ENCODE measurements at places on chromosomes 2 and 18.

DNA sequence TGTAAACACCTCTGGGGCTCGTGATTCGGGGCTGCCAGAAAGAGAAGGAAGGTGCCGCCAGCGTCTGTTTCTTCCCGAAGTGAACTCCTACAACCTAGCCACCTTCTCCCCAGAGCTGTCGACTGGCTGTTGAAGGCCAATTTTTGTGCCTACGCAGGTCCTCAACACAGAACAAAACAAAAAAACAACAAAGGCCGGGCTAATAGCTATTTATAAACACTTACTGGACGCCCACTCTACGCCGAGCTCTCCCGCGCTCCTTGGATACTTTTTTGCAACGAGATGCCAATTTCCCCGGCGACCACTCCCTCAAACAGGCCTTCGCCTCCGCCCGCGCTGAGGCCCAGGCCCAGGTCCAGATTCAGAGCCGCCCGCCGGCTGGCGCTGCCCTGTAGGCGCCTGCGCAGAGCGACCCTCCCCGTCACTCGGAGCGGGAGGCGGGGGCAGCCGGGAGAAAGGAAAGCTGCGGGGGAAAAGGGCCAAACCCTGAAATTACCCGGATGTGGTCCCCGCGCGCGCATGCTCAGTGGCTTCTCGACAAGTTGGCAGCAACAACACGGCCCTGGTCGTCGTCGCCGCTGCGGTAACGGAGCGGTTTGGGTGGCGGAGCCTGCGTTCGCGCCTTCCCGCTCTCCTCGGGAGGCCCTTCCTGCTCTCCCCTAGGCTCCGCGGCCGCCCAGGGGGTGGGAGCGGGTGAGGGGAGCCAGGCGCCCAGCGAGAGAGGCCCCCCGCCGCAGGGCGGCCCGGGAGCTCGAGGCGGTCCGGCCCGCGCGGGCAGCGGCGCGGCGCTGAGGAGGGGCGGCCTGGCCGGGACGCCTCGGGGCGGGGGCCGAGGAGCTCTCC is at the start of gene SMAD4:
SMAD4 (plus strand) TSS at position 520 of the 843 bp plus-strand sequence. CDS start 16,834 bp downstream, outside the sequence.
- peak; percentile 91 for DNase-seq

GRCh38 chr2:111669928-111670695 is 213.9 kb downstream of the ANAPC1 start:
- no peak for DNase-seq

- peak; percentile 10 for DNase-seq
Observed at GRCh38 chr2:241859017-241859435, 332 bp upstream of the PDCD1 start.

DNA sequence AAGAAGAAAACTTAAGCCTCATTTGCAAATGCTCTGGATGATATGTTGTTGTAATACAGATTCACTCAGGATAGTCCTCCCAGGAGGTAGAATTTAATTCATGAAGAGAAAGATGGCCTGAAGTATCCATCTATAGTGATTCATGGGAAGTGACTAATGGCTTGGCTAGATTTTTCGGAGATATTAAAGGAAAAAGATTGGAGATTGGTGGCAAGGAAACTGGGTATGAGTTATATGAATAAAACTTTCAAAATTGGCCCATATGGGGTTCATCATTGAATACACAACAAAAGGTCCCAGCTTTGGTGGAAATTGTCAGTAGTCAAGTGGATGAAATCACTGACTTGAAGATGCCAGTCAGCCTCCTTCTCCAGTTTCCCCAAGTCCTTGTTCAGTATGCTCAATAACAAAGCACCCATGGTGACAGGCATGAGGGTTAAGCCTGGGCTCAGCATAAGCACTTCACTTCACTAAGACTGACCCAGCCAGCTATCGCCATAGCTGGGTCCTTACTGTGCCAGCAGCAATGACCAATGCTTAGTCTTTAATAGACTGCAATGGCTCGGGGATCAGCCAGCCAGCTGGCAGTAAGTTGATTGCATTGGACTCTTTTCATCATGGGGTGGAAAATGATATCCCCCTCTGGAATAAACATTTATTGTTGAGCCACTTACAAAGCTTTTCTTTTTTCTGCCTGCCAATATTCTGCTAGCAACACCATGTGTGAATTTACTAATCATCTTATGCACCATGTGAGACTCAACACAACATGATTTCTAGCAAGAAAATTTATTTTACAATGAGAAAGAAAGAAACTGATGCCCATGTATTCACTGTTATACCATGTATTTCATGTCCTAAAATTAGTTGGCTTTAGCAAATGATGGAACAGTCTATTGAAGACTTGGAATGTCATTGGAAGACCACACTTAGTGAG is 176.6 kb upstream of the TACR1 start:
- DNase-seq, result no peak

- DNase-seq, result no peak
Observed at GRCh38 chr2:110638952-110639695, 38.7 kb downstream of the BUB1 start.

DNA sequence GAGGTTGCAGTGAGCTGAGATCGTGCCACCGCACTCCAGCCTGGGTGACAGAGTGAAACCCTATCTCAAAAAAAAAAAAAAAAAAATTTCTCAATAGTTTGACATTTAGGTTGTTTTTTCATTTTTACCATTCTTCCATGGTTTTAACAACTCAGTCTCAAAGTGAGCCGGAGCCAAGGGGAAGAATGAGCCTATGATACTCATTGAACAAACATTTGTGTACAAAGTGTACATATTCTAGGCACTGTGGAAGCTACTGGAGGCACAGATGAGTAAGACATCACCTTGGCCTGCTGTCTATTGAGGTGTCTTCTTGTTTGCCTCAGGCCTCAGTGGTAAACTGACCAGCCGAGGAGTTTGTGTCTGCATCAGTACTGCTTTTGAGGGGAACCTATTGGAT is 21.9 kb downstream of the CENPO start:
- no peak for DNase-seq

- peak; percentile 27 for DNase-seq
Observed at GRCh38 chr2:112482309-112483041, 519 bp downstream of the TTL start.

DNA sequence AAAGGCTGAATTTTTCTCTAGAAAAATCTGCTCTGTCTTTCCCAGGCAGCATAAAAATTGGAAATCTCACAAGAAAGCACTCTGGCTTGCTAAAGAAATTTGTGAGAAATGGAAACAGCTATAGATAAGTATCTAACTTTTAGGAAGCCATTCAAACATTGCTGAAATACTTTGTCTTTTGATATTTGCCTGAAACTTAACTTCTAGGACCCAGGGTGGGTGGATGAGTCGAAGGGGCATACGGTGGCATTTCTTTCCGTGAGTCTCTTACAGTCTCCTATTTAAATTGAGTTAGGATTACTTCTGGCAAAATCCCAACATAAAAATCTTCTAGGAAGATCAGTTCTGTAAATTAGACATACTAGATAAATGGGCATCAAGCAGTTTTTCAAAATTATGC is 532 bp upstream of the COL3A1 start:
- DNase-seq, result no peak

GRCh38 chr2:181308766-181309515 is 148.2 kb upstream of the ITGA4 start:
- no peak for DNase-seq

DNA sequence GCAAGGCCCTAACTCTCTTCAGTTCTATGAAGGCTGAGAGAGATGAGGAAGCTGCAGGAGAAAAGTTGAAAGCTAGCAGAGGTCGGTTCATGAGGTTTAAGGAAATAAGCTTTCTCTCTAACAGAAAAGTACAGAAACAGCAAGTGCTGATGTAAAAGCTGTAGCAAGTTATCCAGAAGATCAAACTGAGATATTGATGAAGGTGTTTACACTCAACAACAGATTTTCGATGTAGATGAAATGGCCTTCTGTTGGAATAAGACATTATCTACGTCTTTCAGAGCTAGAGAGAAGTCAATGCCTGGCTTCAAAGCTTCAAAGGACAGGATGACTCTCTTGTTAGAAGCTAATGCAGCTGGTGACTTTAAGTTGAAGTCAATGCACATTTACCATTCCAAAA is 87.4 kb downstream of the PDCL3 start:
- DNase-seq, result no peak

DNA sequence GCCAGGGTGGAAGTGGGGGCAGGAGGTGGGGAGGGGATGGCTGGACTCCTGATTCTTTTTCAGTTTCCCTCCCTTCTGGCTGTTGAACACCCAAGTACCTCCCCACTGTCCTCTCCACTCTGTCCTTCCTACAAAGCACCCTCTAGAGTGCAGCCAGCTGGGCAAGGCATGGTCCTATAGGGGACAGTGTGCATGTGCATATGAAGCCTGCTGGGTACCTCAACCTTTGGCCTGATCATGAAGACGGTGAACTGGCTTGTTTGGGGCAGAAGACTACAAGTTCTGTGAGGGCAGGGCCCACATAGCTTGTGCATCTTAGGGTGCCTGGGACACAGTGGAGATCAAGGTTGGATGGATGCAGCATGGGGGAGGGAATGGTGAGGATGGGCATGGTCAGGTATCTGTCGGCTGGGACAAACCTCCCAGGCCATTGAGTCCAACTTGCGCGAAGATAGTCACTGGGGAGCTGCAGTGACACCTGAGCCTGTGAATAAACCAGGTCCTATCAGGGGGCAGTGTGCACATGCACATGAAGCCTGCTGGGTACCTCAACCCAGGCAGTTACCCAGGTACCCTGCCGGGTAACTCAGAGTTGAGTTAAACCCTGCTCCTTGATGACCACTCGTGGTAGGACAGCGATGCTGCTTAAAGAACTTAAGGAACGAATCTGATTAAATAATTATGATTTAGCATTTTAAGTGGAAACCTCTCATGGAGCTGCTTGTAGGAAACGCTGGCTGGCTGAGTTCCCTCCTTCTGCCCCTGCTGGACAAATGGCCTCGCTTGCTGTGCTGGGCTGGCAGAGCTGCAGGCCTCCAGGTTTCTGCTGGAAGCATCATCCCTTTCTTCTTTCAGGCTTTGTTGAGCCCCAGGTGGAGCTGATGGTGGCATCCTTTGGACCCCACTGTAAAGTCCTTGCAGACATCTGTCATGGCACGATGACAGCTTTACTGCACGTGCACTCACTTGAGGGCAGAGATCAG is 84.0 kb downstream of the POLR1A start:
- DNase-seq, result no peak

DNA sequence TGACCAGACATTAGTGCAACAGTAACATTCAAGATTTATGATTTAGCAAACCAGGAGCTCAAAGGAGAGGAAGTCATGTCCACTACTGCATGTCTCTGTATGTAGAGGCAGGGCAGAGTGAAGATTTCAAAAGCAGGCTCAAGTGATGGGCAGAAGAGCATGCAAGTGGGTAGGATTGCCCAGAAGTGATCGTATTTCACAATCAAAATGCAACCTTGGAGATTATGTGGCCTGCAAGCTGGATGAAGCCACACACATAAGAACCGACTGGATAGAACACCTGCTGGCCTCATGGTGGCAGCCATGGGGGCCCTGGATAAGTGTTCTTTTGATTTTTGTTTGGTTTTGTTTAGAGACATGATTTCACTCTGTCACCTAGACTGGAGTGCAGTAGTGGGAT is 286.8 kb upstream of the RAB12 start:
- DNase-seq, result no peak

DNA sequence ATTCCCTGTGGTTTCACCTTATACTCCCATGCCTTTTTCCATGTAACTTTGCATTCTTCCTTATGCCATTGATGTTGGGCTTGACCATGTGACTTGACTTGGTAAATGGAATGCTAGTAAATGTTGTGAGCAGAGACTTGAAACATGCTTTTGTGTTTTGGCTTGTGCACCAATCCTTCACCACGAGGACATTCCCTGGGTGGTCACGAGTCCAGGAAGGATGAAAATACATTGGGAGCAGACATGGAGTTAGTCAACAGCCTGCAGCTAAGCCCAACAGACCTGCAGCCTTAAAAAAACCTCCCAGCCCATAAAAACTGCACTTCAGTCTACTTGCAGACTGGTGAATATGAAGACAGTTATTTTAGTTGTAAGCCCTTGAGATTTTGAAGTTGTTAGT is 116.5 kb upstream of the SPATS2L start:
- no peak for DNase-seq

- no peak for DNase-seq
Observed at GRCh38 chr18:38751898-38752297, 1186.3 kb upstream of the CELF4 start.

- DNase-seq, result no peak
Observed at GRCh38 chr2:207133820-207134519, 31.8 kb downstream of the KLF7 start.

GRCh38 chr2:96233880-96234316 is 25.3 kb upstream of the STARD7 start:
- DNase-seq, result no peak

GRCh38 chr2:210287301-210287700 is 27.7 kb downstream of the MYL1 start:
- no peak for DNase-seq

- DNase-seq, result no peak
Observed at GRCh38 chr2:5983511-5984272, 291.5 kb downstream of the SOX11 start.

- DNase-seq, result no peak
Observed at GRCh38 chr18:77124452-77124922, 8.1 kb downstream of the MBP start.

DNA sequence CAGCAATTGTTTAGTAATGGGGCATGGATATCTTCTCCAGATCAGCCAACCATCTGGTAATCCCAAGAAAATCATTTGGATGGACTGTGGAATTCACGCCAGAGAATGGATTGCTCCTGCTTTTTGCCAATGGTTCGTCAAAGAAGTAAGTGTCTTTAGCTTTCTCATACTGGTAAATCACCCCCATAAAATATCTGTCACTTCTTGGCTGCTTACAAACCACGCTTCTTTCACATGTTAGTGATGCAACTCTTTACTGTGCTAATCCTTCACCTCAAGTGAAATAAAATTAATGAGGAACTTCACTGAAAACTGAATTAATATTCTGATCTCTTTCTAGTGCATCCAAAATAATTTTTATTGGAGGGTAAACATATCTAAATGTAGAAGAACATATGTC is 18.9 kb downstream of the CPO start:
- no peak for DNase-seq

- DNase-seq, result no peak
Observed at GRCh38 chr18:13371689-13372418, 153.3 kb downstream of the LDLRAD4 start.

DNA sequence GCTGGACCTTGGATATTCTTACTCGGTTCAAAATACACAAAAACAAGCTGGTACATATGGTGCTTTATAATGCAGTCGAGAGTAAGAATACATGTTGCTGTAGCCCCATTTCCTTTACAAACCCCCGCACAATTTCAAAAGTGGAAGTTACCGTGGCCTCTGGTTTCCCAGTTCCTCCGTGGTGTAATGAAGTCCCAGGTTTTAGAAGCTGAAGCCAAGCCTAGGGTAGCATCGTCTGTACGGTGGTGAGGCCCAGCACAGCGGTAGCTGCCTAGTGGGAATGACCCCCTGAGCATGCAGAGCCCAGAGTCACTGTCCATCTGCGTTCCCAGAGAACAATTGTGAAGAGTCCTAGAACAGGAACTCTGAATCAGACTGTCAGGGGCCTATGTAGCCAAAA is 171.8 kb downstream of the ASXL3 start:
- no peak for DNase-seq

GRCh38 chr2:229909090-229909489 is 12.7 kb downstream of the TRIP12 start:
- DNase-seq, result no peak

Data from BE2C (cell line).